Stimulated activated CD4-positive, alpha-beta T cell treated with anti-CD3 and anti-CD28 coated beads, Interleukin-4, amount 100 ng/mL, for 1 hour (primary cell): ENCODE measurements at places on chromosomes 13 and 19.

DNA sequence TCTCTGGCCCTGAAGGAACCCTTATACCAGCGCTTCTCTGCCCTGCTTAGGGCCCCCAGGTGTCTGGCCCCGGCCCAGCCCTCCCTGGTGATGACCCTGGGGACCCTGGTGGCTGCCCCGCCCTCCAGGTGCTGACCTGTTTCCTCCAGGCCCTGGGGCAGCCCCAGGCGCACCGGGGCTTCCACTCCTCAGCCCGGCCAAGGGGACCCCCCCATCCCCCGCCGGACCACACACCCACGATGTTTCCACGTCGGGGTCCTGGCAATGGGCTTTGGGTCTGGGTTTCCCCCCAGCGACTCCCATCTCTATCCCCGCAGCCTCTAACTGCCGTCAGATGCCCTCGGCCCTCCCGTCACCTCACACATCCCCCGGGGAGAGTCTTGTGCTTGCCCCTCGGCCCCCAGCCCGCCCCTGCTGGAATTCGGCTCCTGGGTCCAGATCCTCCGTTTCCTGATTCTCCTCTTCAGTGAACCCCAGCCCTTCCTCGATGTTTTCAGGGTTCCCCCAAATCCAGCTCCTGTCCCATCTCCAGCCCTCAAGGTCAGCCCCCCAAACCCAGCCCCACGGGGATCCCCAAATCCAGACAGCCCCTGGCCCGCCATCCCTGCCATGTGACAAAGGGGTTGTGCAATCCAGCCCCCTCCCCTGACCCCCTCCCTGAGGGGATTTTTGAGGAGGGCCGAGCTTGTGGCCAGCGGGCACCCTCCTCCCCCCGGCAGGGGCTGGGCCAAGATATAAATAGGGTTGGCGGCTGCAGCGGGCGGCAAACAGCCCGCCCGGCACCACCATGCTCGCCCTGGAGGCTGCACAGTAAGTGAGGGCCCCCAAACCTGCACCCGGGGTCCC is at the start of gene SPIB:
Gene SPIB, plus strand, starts transcription at position 763 of the 846 bp plus-strand sequence. Its CDS starts 25 bp downstream, at position 788.
- no peak for DNase-seq

- no peak for DNase-seq
Observed at GRCh38 chr19:46294494-46294893, 2.3 kb upstream of the HIF3A start.

DNA sequence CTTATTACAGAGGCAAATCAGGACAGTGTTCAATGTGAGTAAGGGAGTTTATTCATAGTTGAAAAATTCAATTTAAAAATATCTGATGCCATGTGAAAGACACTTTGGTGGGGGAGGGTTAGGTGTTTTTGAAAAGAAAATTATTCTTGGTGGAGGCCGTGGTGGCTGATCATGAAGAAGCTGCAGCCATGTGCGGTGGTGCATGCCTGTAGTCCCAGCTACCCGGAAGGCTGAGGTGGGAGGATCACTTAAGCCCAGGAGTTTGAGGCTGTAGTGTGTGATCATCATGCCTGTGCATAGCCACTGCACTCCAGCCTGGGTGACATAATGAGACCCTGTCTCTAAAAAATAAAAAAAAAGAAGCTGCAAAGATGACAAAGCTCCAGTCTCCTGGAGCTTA is 28.6 kb downstream of the WDFY2 start:
- DNase-seq = no peak

DNA sequence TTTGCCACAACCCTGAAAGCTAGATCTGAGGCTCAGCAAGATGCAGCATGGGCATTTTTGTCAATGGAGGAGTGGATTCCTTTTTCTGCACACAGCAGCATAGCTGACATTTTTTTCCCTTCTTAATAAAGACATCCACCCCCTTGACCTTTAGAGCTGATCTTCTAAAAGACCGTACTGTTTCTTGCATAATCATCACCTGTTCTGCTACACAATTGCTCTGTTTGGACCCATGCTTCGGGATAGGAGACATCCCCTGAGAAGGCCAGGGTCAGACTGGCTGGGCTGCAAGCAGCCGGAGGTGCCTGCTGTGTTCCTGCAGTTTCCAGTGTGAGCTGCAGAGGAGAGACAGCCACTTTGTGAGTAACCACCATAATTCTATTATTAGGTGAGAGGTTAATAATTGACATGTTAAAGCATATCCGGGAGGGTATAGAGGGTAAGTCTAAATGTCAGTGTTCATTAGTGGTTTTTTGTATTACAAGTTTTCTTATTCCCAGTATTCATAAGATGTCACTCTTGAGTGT is 108.5 kb upstream of the C1QTNF9B start:
- DNase-seq = no peak

DNA sequence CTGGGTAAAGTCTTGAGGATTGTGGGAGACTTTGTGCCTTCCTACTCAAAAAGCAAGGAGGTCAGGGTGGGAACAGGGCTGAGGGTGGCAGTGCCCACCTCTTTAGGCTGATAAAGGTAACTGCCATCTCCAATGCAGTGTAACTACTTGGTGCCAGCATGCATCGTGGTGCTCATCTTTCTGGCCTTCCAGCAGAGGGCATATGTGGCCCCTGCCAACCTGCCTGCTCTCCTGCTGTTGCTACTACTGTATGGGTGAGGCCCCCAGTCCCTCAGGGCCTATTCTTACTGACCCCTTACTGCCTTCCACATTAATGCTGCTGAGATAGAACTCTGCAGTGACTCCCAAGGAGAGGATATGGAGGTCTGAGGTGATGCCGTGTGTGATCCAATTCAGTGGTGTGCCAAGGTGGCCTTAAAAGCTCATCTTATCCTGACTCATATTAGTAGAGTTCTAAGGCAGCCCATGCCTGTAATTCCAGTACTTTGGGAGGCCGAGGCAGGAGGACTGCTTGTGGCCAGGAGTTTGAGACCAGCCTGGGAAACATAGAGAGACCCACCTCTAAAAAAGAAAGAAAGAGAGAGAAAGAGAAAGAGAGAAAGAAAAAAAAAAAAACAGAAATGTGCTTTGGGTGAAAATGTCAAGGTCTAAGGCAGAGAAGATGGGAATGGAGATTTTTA is 9.7 kb upstream of the ARHGAP45 start:
- DNase-seq = peak; percentile 44

GRCh38 chr19:13906910-13907309 is 909 bp downstream of the CC2D1A start:
- no peak for DNase-seq

DNA sequence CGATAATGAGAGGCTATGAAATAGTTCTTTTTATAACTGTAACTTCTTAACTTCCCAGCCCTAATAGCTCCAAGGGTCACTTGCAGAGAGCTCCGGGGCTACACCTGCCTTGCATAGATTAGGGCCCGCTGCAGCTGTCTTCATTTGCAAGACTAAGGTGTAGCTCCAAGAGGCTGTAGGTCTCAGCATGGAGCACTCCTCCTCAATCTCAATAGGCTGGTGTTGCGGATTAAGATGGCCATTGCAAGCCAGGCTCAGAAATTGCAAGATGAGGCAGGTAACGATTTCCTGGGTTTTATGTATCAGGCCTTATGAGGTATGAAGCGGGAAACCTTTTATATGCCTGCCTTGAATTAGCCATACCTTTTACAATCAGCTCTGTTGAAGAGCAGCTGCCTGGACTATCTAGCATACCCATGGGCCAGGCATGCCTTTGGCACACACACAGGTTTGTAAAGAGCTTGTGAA is 185.7 kb downstream of the TM9SF2 start:
- no peak for DNase-seq

DNA sequence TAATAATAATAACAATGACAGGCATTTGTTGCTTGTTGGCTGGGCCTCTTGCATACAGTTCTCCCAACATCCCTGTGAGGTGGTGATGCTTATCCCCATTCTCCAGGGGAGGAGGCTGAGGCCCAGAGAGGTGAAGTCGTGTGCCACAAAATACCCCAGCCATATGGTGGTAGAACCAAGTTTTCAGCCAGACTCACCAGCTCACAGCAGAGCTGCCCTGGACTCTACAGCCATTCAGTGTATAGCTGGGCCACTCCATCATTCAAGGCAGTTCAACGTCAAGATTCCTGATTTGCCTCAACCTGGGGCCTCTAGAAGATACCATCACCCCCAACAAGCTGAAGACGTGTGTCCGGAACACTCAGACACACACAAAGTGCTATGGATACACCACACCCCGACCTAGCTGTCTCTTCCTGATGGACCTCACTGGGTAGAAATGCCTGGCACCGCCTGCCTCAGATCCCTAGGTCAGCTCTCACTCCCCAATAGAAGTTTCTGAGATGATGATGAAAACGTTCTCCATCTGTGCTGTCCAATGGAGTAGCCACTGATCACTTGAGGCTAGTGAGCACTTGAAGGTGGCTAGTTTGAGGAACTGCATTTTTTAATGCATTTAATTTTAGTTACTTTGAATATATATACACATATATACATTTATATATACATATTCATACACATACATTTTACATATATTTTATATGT is 4.3 kb upstream of the CEACAM19 start:
- no peak for DNase-seq
